ENCODE measurements at places on chromosomes 3 and 15.

- no peak for DNase-seq
Measured at GRCh38 chr15:72787526-72787925, 4.0 kb upstream of the ADPGK start.

- no peak for DNase-seq
Measured at GRCh38 chr15:64624242-64624641, 151.1 kb downstream of the RBPMS2 start.

DNA sequence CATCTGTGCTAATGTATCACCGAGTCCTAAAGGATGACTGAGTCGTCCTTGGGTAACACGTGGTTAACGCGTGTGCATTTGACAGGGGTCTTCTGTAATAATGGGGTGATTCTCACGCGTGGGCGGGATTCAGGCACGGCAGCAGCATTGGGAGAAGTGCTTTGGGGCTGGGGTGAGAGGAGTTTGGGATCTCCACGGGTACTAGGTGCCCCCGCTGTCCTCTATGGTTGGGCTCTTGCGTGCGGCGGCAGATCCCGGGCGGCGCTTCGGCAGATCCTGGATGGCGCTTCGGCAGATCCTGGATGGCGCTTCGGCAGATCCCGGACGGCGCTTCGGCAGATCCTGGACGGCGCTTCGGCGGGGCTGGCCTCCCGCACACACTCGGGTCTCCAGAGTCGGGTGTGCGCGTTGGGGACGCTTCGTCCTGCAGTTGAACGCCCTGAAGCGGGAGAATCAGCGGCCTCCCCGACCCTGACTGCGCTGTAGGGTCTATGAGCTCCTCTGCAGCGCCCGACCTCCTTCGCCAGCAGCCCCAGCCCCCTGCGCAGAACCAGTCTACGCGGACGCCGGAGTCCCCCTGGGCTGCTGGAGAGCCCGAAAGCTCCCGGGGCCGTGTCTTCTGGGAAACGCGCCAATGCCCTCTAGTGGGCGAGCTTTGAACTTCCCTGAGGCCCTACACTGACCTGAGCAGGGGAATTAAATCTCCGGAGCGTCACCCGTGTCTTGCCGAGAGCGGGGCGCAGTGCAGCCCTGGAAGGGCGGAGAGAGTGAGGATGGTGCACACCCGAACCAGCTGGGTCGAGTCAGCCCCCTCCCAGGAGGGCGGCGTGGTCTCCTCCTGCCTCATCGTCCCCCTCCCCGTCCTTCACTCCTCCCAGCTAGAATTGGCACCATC lies 48.1 kb upstream of the EPHB3 start:
- DNase-seq, result peak; percentile 72

- no peak for DNase-seq
Measured at GRCh38 chr3:156643729-156644389, 30.5 kb upstream of the TIPARP start.

GRCh38 chr3:24853685-24854490 lies 359.2 kb upstream of the THRB start:
- DNase-seq, result no peak

DNA sequence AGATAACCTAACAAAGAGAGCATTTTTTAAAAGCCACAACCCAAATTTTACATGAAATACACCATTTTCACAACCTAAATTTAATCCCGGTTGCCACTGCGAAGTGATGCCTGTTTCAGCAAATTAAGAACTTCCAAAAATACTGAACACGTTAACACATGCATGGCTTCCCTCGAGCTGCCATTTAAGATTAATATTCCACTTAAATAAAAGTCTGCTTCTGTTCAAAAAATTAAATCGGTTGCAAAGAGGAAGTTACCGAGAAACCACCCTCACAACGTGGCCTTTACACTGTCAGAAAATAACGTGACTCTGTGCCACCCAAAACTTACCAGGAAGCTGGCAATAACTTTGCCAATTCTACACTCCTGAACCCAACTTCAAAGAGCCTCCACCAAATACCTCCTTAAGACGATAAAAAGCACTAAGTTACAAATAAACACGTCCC lies 1.2 kb downstream of the TBL1XR1 start:
- DNase-seq, result no peak

GRCh38 chr15:20646529-20647142 lies 105.0 kb upstream of the GOLGA6L6 start:
- no peak for DNase-seq

DNA sequence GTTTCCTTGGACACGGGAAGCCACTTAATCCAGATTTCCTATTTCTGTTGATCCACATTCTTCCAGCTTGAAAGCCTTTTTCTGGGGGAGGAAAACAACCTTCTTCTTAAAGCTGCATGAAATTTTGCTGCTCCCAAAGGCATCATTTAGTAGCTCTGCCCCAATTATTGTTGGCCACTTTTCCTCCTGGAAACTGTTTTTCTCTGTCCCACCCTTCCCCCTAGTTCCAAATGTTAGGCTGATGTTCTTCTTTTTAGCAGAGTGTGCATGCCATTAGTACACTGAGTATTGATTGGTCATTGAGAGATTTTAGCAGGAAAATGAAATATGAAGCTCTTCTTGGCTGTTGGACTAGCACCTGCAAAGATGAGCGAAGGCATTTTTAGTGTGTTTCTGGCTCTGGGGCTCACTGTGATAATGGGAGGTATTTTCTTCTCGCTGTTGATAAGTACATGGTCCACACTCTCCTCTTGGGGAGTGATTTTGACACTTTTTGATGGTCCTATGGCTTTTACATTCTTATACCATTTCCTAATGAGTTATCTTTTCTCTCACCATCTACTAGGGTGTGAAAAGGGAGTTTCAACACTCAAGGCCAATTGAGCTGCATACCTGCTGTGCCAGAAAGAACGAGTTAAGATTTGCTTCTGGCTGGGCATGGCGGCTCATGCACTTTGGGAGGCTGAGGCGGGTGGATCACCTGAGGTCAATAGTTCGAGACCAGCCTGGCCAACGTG lies 200.5 kb downstream of the PTPRG start:
- DNase-seq, result no peak

Measured in substantia nigra (tissue), 51 donors.